Cortex of kidney (tissue), 1 donor: ENCODE measurements at places on chromosomes 5 and 9.

- DNase-seq, result no peak
Observed at GRCh38 chr9:71271602-71272001, 150.2 kb upstream of the TRPM3 start.

- no peak for DNase-seq
Observed at GRCh38 chr5:138536665-138537315, 6.2 kb downstream of the ETF1 start.

DNA sequence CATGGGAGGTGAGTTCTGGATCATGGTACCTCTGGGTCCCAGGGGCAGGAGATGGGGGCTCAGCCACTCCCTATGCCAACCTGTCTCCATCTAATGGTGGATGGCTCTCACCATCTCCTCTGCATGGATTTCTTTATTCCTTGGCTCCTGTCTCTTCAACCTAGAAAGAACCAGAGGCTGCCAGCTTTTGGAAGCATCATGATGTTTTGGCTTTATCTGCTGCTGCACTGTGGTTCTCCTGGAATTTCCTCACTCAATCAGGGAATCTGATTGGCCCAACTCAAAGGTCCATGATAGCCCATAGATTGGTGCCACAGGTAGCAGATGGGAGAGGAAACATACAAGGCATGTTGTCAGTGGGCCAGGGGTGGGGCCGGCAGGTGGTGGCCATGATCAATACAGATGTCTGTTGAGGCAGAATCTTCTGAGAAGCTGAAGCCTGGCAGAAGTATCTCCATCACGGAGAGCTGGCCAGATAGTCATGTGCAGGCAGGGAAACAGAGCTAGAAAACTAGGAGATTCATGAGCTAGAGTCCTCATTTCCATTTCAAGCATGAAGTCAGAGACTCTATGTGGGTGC is 158.2 kb downstream of the MACROH2A1 start:
- DNase-seq, result no peak

DNA sequence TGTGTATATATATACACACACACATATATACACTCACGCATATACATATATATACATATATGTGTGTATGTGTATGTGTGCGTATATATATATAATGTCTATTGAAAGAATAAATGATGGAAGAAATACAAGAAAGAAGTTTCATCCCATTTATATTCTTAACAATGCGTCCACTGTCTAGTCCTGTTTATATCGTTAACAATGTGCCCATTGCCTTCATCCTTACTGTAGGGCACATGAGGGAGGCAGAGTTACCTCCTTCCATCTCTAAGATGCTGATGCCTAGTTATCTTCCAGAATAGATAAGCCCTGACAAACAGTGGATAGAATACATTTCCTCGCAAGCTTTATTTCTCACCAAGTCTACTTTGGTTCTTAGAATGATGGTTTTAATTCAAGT is 389.8 kb upstream of the SEMA6A start:
- no peak for DNase-seq

- DNase-seq, result no peak
Observed at GRCh38 chr5:161547406-161547737, 847 bp upstream of the GABRB2 start.

- no peak for DNase-seq
Observed at GRCh38 chr5:3311433-3311832, 284.2 kb upstream of the IRX1 start.

DNA sequence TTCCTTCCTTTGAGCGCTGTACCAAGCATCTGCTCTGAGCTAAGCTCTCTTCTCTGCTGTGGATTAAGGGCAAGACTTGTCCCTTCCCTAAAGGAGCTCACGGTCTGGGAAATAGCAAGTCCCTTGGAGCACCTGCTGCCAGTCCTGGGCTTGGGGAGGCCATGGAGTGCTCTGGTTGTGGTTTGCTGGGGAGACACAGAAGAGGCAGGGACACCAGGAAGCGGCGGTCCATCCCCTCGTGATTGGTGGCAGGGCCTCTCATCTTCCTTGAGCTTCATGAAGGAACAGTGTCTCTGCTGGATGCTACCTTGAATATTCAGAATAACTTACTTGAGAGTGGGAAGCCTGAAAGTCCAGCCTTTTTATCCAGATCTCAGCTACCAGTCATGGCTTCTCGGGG is 35.3 kb downstream of the COL5A1 start:
- DNase-seq, result no peak

DNA sequence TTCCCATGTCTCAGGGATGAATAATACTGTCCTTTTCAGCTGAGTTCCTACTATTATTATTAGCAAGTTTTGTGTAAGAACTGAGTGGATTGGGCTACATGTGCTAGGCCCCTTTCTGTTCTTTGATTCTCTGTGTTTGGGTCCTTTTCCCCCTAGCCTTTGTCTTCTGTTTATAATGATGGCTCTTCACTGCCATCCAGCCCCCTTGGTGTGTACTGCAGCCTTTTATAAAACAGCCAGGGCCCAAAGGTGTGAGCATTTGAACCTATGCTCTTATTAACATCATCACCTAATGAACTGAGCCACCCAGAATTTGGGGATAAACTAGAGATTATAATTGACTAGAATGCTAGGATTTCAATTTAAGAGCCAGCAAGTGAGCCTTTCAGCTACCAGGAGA is 52.6 kb downstream of the PLAC8L1 start:
- DNase-seq, result no peak

DNA sequence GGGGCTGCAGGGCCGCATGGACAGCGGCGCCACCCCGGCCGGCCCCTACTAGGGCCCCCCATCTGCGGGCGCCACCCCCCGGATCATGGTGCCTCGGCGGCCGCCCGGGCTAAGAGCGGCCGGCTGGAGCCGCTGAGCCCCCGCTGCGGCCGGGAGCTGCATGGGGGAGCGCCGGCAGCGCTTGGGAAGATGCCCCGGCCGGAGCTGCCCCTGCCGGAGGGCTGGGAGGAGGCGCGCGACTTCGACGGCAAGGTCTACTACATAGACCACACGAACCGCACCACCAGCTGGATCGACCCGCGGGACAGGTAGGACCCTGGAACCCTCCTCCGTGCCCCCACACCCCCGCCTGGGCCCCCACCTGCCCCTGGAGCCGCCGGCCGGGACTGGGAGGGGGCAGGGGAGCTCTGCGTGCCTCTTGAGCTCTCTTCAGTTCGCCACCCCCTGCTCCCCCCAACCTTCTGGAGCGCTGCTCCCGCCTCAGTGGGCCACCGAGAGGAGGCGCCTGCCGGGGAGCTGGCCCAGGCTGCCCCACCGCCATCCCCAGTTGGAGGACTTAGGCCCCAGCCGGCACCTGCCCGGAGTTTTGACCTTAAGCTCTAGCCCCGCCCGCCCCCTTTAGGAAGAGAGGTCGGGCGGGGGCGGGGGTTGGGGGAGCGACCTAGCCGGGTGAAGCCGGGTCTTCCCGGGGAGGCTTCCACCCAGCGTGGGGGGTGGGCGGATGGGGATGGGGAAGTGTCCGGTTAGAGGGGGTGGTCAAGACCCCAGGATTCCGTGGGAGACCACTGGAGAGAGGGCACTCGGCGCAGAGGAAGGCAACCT is 730 bp downstream of the WWC1 start:
- DNase-seq, result no peak

GRCh38 chr9:27362447-27363210 is 65.7 kb upstream of the EQTN start:
- no peak for DNase-seq

DNA sequence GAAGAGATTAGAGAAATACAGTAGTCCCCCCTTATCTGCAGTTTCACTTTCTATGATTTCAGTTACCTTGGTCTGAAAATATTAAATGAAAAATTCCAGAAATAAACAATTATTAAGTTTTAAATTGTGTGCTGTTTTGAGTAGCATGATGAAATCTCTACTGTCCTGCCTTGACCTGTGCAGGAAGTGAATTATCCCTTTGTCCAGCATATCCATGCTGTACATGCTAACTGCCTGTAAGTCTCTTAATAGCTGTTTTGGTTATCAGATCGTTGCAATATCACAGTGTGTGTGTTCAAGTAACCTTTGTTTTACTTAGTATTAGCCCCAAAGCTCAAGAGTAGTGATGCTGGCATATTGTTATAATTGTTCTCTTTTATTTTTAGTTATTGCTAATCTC is 11.2 kb upstream of the JAK2 start:
- DNase-seq, result no peak
